ENCODE measurements at places on chromosomes 13 and 19. TPM values are rescaled to one million over a fixed set of nuclear protein-coding genes. Genes with fewer than 3 reads are reported as not detected.

GRCh38 chr19:12199757-12200419 is 37.0 kb downstream of the ZNF136 start:
- H3K4me3 ChIP-seq: no peak overlapping the region
- H3K27me3 ChIP-seq: peaks cover 12% of the 10 kb centered on the region
- no peak for DNase-seq

DNA sequence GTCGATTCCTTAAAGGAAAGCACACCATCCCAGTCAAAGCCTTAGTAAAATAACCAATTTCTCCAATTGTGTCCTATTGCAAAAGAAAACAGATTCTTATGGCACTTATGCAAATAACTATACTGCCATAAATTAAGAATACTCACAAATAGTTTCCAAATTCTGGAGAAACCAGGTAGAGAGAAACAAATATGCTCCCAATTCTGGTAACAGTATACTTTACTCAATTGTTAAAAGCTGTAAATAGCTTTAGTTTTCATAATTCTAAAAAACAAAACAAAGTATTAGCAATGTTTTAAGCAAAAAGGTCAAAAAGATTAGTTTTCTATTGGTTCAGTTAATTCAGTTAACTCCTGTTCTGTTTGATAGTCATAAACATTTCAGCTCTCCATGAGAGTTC is 18.2 kb upstream of the UBAC2 start:
- no peaks in the 10 kb centered on the region for H3K36me3 ChIP-seq
- no peak for DNase-seq
- no peak overlapping the region for H3K4me3 ChIP-seq
- peaks cover 24% of the 10 kb centered on the region for H3K4me1 ChIP-seq

GRCh38 chr13:77981281-77981881 is 62.8 kb upstream of the EDNRB start:
- no peak for DNase-seq
- no peak overlapping the region for H3K4me3 ChIP-seq
- no peak overlapping the region for H3K27ac ChIP-seq
- H3K27me3 ChIP-seq: no peaks in the 10 kb centered on the region

- H3K27ac ChIP-seq: no peak overlapping the region
- no peak for DNase-seq
- H3K36me3 ChIP-seq: no peaks in the 10 kb centered on the region
- H3K4me1 ChIP-seq: no peaks in the 10 kb centered on the region
- H3K27me3 ChIP-seq: no peaks in the 10 kb centered on the region
- no peak overlapping the region for H3K4me3 ChIP-seq
Measured at GRCh38 chr13:77836423-77836822, 82.2 kb downstream of the EDNRB start.

GRCh38 chr13:106104281-106104901 is 431.1 kb downstream of the EFNB2 start:
- H3K36me3 ChIP-seq: no peaks in the 10 kb centered on the region
- no peak for DNase-seq
- peaks cover 8% of the 10 kb centered on the region for H3K4me1 ChIP-seq
- no peak overlapping the region for H3K27ac ChIP-seq
- H3K27me3 ChIP-seq: no peaks in the 10 kb centered on the region

DNA sequence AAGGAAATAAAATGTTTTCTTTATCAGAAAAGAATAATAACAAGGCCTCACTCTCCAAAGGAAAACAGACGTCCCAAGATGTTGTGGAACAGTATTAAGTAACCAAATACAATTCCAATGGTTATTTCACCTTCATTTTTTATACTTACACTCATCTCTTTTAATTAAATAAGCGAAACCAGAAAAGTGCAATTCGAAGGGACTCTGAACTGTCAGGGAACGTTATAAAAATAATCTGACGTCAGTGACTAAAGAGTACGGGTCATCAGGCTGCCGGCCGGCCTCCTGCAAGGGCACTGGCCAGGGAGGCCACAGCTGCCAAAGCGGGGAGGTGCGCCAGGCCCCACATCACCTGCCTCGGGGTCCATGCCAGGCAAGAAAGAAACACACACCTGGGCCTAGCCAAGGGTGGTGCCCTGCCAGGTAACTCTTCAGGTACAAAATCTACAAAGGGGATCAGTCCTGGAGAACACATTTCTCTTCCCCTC is 61.2 kb downstream of the CDADC1 start:
- no peaks in the 10 kb centered on the region for H3K36me3 ChIP-seq
- no peaks in the 10 kb centered on the region for H3K27me3 ChIP-seq
- H3K4me3 ChIP-seq: no peak overlapping the region
- H3K4me1 ChIP-seq: peaks cover 7% of the 10 kb centered on the region

GRCh38 chr13:110628477-110628793 is 13.1 kb downstream of the NAXD start:
- H3K27ac ChIP-seq: no peak overlapping the region
- DNase-seq: no peak
- no peaks in the 10 kb centered on the region for H3K27me3 ChIP-seq
- H3K36me3 ChIP-seq: peaks cover 29% of the 10 kb centered on the region
- no peaks in the 10 kb centered on the region for H3K4me1 ChIP-seq

- no peak overlapping the region for H3K27ac ChIP-seq
- no peaks in the 10 kb centered on the region for H3K36me3 ChIP-seq
- no peaks in the 10 kb centered on the region for H3K4me1 ChIP-seq
- no peaks in the 10 kb centered on the region for H3K27me3 ChIP-seq
Measured at GRCh38 chr13:64579331-64579730, 2650.8 kb downstream of the PCDH9 start.

DNA sequence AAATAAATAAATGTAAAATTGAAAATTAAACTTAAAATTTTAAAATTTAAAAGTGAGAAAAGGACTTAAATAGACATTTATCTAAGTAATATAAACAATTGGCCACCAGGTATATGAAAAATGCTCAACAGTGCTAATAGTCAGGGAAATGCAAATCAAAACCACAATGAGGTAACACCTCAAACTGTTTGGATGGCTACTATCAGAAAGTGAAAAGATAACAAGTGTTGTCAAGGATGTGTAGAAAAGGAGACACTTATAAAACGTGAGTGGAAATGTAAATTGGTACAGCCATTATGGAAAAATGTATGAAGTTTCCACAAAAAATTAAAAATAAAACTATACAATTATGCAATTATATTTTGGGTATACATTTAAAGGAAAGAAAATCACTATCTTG is 752.2 kb downstream of the EFNB2 start:
- H3K4me3 ChIP-seq: no peak overlapping the region
- H3K36me3 ChIP-seq: no peaks in the 10 kb centered on the region
- H3K4me1 ChIP-seq: no peaks in the 10 kb centered on the region
- H3K27me3 ChIP-seq: no peaks in the 10 kb centered on the region

DNA sequence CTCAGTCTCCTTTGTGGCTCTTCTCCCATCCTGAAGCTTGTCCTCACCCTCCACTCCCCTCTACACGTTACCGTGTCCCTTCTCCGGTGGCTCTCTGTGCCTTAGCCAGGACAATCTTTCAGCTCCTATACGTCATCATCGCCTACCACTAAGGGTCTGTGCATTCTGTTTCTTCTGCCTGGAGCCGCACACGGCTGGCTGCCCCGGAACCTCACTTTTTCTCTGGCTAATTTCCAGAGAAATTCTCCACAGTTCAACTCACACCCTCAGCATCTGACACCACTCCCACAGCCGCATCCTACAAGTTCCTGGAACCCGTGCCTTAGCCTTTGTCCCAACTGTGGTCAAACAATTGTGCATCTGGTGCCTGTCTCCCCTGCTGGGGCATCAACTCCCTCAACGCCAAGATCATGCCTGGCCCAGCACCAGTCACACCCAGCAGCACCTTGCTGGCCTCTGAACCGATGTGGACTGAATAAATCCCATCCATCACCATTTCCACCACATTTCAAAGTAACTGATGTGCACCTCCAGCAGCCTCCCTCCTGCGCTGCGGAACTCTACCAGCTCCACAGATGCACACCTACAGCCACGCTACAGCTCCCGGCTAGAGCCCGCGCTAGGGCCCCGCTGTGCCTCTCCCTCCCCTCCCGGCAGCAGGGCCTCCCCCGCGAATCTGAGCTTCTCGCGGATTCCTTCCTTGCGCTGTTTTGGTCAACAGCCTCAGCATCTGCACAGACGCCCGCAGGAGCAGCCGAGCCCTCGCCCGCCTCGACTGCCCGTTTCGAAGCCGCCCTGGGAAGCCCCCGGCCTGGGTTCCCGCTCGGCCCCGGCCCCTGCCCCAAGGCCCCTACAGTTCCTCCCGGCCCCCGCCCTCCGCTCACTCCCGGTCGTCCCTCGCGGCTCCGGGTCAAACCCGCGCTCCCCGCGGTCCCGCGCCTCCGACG is 689 bp downstream of the DCUN1D2 start:
- no peaks in the 10 kb centered on the region for H3K27me3 ChIP-seq
- peak overlapping the region; percentile 93 for H3K4me3 ChIP-seq
- H3K4me1 ChIP-seq: peaks cover 24% of the 10 kb centered on the region
- DNase-seq: peak; percentile 19
- H3K36me3 ChIP-seq: no peaks in the 10 kb centered on the region

- no peak for DNase-seq
- no peak overlapping the region for H3K4me3 ChIP-seq
- H3K27ac ChIP-seq: no peak overlapping the region
Measured at GRCh38 chr13:51553531-51553930, 30.7 kb upstream of the WDFY2 start.

DNA sequence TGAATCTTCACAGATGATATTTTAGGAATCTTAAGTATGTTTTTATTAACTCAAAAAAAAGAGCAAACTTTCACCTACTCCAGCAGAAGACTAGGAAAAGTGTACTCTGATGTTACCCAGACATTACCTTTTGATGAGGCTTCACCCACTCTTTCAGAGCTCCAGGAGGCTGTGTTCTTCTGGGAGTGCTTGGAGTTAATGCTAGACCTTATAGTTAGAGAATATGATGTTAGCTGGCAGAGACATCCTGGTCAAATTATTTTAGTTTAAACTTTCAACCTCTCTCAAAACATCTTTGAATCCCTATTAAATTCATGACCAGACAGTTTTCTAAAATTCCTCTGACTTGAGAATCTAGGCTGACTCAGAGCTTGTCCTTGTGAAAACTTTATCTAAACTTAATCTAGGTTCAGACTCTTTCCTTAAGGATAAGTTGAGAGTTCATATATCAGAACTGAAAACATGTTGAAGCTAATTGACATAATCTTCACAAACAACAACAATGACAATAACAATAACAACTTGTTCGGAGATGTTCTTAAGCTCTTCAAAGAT is 82.8 kb downstream of the ITGBL1 start:
- no peaks in the 10 kb centered on the region for H3K27me3 ChIP-seq
- H3K27ac ChIP-seq: no peak overlapping the region
- H3K4me1 ChIP-seq: no peaks in the 10 kb centered on the region
- DNase-seq: no peak
- no peak overlapping the region for H3K4me3 ChIP-seq
- no peaks in the 10 kb centered on the region for H3K36me3 ChIP-seq

ZNF723 gene
- not detected for total RNA-seq

ZNF506 gene
- 15.6 TPM for total RNA-seq

ZNF493 gene
- 18.7 TPM for total RNA-seq

KIR2DL1 gene
- not detected for total RNA-seq

ATP12A gene
- total RNA-seq: 0.28 TPM

KIR2DL4 gene
- not detected for total RNA-seq

IQCN gene
- 0.57 TPM for total RNA-seq
